ENCODE measurements at places on chromosomes 4 and X.

- DNase-seq: no peak
Observed at GRCh38 chr4:23384741-23385140, 505.1 kb downstream of the PPARGC1A start.

- no peak for DNase-seq
Observed at GRCh38 chr4:166045457-166045856, 172.4 kb downstream of the TLL1 start.

GRCh38 chrX:129108936-129109335 is 414.4 kb downstream of the SMARCA1 start:
- DNase-seq: no peak

DNA sequence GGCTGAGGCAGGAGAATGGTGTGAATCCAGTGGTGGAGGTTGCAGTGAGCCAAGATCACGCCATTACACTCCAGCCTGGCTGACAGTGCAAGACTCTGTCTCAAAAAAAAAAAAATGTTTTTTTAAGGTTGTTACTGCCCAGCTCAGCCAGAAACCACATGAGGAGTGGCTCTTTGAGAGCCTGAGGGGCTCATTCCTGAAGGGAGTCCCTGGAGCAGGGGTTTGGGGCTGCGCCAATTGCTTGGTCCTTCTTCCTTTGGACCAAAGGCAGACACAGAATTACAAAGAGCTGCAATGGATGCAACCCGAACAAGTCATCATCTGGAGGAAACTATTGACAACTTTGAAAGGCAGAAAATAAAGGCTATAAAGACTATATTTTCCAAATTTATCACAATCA is 60.6 kb upstream of the WWC2 start:
- DNase-seq: no peak

GRCh38 chr4:25792200-25792791 is 70.5 kb downstream of the SEL1L3 start:
- no peak for DNase-seq

DNA sequence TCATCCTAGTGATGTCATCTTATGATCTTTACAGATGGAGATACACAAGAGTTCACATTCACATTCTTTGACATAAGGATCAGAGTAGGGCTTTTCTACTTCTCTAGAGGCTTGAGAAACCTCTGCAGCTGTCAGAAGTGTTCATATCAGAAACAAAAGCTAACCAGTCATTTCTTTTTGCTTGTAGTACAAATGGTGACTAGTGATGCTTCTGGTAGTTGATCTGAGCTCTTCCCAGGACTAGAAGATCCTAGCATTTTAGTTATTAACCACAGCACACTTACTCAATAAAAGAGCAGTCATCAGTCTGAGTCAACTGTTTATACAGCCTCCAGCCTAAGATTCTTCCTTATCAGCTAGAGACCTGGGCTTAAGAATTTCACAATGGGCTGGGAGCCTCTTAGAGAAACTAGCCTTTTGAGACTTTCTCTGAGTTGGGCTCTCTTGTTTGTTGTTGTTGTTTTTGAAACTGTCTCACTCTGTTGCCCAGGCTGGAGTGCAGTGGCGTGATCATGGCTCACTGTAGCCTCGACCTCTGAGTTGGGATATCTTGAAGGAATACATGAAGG is 84.1 kb downstream of the TMEM164 start:
- DNase-seq: no peak

DNA sequence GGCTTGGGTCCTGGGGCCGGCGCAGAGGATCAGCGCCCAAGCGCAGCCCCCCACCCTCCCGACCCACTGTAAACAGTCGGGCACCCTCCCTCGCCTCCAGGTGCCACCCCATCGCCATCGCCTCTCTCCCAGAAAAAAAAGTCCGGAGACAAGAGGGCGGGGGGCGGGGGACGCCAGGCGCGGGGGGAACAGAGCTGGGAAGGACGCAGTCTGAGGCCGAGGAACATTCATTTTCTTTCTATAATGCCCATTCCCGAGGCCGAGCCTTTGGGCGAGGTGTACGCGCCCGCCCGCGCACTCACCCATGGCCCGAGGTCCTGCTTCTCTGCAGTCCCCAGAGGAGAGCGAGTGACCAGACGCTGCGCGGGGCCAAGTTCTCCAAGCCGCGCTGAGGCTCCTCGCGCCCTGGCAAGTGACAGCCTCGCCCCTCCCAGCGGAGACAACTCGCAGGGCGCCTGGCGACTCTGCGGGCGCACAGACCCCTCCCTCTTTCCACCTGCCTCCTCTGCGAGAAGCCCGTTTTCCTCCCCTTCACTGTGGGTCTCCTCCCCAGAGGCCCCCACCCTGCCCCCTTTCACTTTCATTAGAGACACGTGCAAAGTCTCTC is 63.5 kb upstream of the WDR17 start:
- no peak for DNase-seq

GRCh38 chr4:62644372-62644771 is 1444.2 kb downstream of the ADGRL3 start:
- DNase-seq: no peak

DNA sequence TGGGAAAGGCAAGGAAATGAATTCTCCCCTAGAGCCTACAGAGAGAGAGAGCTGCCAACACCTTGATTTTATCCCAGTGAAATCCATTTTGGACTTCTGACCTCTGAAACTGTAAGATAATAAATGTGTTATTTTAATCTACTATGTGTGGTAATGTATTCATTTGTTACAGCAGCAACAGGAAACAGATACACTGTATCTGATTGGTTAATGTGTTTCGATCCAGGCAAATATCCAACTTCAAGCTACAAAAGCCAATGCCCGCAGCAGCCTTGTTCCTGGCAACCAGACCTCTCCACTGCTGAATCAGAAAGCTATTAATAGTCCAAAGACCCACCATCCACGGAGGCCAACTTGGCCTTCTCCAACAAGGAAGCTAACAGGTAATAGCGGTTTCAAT is 318.1 kb downstream of the PTTG2 start:
- DNase-seq: no peak

- DNase-seq: no peak
Observed at GRCh38 chr4:89249716-89250361, 57.8 kb downstream of the GPRIN3 start.

DNA sequence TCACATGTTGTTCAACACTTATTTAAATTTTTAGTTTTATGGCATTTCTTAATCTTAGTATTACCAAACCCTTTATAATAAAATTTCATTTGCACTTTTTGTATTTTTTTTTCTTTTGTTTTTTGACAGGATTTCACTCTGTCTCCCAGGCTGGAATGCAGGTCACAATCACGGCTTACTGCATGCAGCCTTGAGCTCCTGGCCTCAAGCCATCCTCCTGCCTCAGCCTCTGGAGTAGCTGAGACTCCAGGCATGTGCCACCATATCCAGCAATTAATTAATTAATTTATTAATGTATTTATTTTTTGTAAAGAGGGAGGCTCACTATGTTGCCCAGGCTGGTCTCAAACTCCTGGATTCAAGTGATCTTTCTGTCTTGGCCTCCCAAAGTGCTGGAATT is 133.4 kb downstream of the ADGRL3 start:
- no peak for DNase-seq

DNA sequence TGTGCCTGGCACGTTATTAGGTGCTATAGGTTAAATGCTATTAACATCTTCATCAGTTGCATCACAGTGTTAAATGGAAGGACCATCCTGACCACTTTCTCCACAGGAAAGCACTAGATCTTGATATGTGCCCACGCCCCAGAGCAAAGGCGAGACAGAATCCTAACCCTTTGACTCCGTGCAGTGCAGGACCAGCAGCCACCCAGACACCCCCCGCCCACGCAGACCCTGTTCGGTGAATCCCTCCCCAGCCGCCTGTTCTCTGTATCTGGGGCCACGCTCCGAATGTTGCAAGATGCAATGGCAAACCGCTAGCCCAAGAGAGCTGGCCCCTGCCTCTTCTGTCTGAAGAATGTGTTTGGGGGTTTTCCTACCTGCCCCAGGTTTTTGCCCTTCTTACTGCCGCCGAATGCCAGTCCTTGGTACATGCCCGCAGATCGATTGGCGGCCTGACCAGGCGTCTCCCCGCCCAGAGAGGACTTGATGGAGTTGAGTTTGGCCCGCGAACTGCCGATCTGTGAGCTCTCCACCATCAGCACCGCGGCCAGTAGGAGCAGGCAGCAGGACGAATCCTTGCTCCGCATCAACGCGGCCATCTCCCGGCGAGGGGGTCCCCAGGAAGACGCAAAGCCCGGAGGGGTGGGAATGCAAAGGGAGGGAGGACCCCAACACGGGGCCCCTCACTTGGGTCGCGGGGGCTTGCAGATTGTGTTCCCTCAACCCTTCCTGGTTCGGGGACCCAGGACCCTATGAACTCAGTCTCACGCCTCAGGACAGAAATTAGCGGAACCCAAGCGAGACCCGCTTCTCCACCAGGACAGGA is 906 bp downstream of the DKK2 start:
- no peak for DNase-seq

- DNase-seq: no peak
Observed at GRCh38 chr4:156598138-156598681, 373.4 kb downstream of the PDGFC start.

GRCh38 chrX:34687095-34687494 is 30.0 kb upstream of the TMEM47 start:
- no peak for DNase-seq

GRCh38 chr4:89204624-89205023 is 93.3 kb downstream of the TIGD2 start:
- no peak for DNase-seq

DNA sequence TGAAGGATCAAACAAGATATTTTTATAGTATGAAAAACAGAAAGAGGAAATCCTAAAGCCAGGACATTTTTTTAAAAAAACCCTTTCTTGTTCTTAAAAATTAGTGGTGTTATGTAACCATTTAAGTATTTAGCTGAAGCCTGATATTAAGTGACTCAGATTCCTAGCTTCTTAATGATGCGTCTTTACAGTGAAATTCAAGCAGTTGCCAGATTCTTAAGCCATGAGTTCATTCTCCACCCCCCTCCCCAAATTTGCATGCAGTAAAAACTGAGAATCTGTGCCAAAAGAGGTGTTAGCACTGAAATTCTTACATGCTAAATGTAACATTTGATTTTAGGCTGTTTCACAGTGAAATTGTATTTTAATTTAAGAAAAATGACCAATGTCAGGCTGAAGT is 180.8 kb downstream of the RAPGEF2 start:
- no peak for DNase-seq

GRCh38 chr4:139564502-139564901 is 8.5 kb upstream of the SETD7 start:
- DNase-seq: no peak

DNA sequence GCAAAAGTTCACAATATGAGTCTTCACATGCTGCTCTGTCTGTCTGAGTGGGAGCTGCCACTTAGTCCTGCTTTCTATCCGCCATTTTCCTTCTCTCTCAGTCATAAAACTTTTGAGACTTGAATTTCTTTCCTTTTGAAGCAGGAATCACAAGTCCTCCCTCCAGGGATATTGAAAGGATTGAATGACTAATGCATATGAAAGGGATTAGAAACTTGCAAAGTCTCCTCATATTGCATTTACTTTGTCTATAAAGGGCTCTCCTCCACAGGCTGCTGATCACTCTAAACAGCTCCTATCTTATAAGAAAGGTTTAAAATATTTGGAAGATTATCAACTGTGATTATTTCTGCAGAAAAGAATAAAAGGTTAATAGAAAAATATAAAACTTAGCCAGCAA is 879.1 kb downstream of the ARAP2 start:
- no peak for DNase-seq

DNA sequence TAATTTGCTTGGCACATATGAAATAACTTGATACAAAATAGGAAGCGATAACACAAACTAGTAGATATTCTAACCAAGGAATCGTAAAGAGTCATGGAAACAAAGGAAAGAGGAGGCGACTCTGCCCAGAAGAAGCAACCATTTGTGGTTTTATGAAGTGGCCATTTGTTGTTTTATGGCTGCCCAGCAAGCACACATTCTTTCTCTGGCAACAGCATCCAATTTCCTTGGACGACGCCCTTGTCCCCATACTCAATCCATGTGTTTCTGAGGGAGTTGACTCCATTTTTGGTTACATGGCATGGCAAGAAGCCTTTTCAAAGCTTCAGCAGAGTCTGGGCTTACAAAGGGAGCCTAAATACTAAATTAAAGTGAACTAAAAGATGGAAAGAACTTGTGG is 295.1 kb downstream of the INPP4B start:
- DNase-seq: no peak

DNA sequence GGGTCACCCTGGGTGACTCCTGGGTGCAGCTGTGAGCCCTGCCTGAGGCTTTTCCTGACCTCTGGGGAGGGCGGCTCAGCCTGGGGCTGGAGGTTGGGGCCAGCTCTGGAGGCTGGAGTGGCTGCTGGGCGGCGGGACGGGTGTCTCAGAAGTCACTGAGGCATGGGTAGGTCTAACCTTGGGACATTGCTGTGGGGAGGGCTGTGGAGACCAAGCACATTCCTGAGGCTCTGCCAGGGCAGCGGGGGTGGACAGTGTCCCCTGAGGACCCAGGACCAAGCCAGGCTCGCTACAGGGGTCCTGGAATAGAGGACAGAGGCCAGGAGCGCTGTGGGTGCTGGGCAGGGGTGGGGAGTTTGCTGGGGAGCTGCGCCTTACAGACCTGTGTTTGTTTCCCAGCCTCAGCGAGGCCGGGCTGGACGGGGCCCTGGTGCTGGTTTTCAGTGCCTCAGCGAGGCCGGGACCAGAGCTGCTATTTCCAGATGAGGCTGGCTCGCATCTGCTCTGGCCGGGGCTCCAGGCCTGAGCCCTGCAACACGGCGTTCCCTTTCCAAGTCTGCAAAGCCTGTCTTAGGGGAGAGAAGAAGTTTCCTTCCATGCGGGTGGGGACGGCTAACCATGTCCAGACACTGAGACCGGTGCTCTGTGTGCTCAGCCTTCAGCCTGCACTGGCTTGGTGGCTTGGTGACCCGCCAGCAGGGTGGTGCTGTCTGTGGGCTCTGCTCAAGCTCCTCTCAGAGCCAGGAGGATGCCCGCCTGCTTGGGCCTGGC is 3.0 kb upstream of the SLC25A6 start:
- DNase-seq: no peak

DNA sequence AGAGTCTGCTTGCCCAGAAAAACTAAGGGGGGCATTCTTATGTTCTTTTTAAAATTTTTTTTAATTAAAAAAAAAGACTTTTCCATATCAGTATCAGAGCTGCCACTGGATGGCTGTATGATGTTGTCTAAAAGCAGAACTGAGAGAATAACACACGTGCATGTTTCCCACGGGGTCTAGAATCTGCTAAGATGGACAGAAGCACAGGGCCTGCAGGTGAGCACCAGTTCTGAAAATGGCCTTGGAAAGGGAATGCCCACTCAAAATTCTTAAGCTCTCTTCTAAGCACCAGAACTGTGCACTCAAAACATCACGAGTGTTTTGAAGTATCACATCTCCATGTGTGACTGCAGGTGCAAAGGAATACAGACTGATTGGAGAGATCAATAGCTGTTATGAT is 61.1 kb downstream of the ARAP2 start:
- DNase-seq: no peak

- no peak for DNase-seq
Observed at GRCh38 chrX:131216828-131217227, 72.3 kb downstream of the IGSF1 start.
